ENCODE measurements at places on chromosomes 5 and 9.

- no peak for DNase-seq
These were observed 54.2 kb upstream of the IRX4 start for GRCh38 chr5:1936901-1937300.

DNA sequence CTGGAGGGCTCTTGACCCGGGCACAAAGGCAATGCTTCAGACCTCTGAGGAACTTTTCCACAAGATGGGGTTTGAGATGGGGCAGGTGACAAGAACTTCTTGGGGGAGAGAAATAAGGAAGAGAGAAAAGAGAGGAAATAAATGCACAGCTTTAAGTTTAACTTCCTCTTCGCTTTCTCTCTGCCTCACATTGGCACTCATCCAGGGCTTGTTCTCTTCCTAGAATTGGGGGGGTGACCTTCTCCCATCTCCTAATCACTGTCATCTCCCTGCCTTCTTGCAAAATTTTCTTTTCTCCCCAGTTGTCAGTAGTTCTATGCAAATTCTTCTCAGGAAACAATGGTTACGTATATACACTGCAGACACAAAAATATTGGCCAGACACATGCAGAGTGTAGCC is 19.1 kb upstream of the ADCY2 start:
- no peak for DNase-seq

DNA sequence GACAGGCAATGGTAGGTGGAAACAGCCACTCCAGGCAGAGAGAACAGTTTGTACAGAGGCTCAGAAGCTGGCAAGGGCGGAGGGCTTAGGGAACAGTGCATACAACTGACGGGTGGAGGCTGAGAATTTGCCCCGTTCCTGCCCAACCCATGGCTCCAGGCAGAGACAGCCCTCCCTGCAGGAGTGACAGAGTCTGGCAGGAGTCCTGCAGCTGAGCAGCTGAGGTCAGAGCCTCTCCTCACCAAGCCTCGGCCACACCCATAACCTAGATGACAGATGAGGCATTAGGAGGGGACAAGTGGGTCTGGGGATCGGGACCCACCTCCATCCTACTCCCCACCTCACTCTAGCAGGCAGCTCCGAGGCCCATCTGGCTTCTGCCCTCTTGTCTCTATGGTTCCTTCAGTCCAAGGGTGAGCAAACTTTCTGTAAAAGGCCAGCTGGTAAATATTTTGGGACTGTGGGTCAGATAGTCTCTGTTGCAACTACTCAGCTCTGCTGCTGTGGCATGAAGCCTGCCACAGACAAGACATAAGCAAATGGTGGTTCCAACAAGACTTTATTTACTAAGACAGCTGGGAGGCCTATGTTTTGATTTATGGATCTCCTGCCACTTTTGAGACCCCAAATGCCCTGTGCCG is 83.7 kb downstream of the SH3TC2 start:
- DNase-seq: no peak

- no peak for DNase-seq
These were observed 61.4 kb downstream of the RASA1 start for GRCh38 chr5:87329114-87329513.

DNA sequence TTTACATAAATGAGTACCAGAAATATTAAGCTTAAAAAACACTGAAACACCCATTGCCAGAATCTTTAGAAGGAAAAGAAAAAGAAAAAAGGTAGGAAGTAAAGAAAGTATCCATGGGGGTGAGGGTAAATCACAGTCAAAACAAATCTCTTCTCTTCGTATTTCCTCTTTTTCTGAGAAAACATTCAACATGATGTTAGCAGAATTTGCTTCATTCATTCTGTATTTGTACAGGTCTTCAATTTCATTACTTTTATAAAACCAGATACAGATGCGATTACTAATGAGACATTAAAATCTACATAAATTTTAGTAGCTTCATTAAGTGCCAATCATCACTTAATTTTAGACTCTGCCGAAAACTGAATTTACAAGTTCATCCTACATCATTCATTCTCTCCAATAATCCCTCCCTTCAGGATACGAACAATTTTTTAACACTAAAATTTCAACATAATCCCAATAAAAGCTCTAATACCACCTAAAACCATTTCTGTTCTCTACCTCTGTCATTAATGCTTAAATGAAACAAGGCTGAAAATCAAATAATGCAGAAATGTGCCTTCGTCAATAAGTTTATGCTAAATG is 7.0 kb downstream of the NR3C1 start:
- DNase-seq: no peak

DNA sequence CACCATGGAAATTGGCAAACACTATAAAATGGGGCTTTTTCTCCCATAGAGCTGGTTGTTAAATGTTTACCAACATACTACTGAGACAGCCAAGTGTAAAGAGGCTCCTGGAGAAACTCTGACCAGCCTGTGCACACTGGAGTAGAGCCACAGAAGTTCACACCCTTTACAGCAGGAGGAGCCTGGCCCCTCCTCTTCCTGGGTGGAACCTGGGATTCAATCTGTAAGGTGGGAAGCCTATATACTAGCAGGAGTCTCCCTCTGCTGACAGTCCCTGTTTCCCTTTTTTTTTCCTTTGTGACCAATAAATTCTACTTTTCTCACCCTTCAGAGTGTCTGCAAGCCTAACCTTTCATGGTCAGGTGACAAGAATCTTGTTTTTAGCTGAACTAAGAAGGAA is 10.4 kb upstream of the SLC30A5 start:
- DNase-seq: no peak

DNA sequence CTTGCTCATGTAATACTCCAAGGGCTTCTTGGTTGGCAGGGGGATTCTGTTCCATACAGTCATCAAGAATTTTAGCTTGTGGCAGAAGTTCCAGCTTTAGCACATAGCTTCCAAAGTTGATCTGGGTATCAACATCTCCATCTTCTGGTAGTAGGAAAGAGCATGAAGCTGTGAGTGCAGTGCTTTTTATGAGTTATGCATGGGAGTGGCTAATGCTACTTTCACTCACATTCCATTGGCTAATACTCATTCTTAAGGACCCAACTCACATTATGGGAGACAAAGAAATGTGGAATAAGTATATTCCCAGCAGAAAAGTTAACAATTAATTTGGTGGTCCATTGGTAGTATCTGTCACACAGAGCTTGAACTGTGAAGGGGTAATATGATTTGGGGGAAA is 194.2 kb upstream of the CHD1 start:
- DNase-seq: no peak

DNA sequence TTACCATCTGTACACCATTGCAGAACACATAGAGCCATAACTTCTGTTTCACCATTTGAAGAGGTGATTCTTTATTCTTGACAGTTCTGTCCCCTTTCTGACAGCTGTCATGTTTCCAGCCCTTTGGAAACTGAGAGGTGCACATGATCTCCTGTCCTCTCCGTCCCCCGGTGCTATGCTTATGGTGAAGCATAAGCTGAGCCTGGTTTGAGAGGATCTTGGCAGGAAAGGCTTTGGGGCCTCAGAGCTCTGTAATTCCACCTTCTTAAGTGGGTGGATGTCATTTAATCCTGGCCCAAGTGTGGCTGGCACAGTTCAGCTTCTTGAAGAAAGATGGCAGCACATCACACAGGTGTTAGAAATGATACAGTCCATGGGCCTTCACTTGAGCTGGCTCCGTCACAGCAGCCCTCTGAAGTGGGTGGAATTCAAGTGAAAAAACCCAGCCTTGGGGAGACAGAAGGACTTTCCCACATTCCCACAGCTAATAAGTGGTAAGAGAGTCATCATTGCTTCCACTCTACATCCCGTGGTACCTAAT is 30.7 kb upstream of the GRPEL2 start:
- DNase-seq: no peak

DNA sequence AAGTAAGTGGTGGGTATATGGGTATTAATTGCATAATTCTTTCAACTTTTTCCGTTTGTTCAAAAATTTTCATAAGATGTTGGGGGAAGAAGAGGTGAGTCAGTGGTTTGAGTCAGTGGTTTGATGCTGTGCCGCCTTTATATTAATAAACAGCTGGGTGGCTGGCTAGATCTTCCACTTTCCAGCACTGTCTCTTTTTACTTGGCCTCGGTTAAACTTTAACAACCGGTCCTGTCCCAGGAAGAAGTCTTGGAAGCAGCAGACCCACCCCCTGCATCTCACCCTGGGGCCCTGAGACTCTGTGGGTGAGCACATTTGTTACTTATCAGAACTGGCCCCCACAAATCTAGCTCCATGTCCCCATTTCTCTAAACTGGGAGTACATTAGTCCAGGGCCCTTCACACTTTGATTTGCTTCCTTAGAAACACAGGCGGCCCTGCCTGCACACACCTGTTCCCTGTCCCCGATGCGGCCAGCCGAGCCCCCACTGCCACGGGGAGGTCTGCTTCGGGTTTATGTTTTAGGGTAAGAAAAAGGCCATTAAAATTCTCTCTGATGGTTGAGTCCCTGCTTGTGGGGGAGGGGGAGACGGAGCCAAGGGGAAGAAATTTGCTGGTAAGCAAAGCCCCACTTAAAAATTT is 90.7 kb downstream of the PTCH1 start:
- DNase-seq: no peak

GRCh38 chr5:39270225-39270848 is 51.0 kb upstream of the FYB1 start:
- peak; percentile 40 for DNase-seq

Data from CD4-positive, alpha-beta T cell treated with Interleukin-10 for 1 hour (primary cell).